Neural crest cell (in vitro differentiated cells): ENCODE measurements at places on chromosomes 3 and 15.
A peak's percentile ranks its signal among the peaks of the same experiment; 100 is the strongest.

- no peaks in the 10 kb centered on the region for H3K36me3 ChIP-seq
- H3K4me3 ChIP-seq: no peak overlapping the region
- no peak for DNase-seq
- H3K27ac ChIP-seq: peak overlapping the region; percentile 85
- no peaks in the 10 kb centered on the region for H3K27me3 ChIP-seq
- peaks cover 12% of the 10 kb centered on the region for H3K4me1 ChIP-seq
Measured at GRCh38 chr3:188439080-188439479, 285.1 kb downstream of the LPP start.

DNA sequence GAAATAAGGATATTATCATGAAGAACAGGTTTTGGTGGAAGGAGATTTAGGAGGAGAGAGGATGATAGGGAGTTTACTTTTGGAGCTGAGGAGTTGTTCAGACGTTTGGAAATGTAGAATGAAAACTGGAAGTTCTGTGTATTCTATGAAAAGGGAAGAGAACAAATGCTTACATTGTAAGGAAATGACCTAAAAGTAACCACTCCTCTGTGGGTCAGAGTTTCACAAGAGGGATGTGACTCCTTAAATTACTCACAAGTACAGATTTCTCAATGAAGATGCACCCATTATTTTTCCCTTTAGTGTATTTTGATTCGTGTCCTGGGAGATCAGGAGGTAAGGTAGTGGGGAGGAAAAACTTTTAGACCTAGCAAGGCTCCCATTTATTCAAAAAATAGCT is 4.0 kb downstream of the RNF13 start:
- H3K4me3 ChIP-seq: no peak overlapping the region
- peaks cover 6% of the 10 kb centered on the region for H3K36me3 ChIP-seq
- DNase-seq: no peak
- H3K4me1 ChIP-seq: peaks cover 44% of the 10 kb centered on the region
- H3K27me3 ChIP-seq: no peaks in the 10 kb centered on the region

DNA sequence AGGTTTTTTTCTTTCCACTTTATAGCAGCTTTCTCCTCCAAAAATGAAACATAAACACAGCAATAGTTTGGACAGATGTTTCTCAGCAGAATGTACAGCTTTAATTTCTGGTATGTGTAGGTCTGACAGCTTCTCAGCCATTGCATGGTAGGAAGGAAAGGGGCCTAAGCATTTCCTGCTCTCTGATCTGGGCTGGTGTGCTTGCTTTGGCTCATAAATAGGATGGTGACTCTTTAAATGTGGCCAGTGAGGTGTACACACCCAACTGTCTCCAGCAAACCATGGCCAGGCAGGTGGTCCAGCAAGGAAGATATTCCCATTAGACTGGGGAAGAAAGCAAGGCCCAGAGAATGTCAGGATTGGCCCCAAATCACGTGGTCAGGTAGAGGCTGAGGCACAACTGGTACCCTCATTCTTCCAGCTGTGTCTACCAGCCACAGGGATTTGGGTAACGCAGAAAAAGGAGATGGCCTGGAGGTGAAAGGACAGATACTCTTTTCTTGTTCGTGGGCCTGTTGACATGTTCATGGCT is 52.1 kb downstream of the ITGA11 start:
- H3K4me3 ChIP-seq: no peak overlapping the region
- peaks cover 18% of the 10 kb centered on the region for H3K4me1 ChIP-seq
- no peak overlapping the region for H3K27ac ChIP-seq
- H3K27me3 ChIP-seq: no peaks in the 10 kb centered on the region
- no peaks in the 10 kb centered on the region for H3K36me3 ChIP-seq
- DNase-seq: no peak

- no peak overlapping the region for H3K27ac ChIP-seq
- H3K4me3 ChIP-seq: no peak overlapping the region
- peaks cover 7% of the 10 kb centered on the region for H3K4me1 ChIP-seq
Measured at GRCh38 chr3:149473357-149474249, 894 bp upstream of the TM4SF4 start.

GRCh38 chr15:40366457-40367370 is 8.7 kb downstream of the DISP2 start:
- H3K27ac ChIP-seq: no peak overlapping the region
- no peak for DNase-seq
- no peaks in the 10 kb centered on the region for H3K36me3 ChIP-seq

GRCh38 chr15:38905632-38906031 is 341.0 kb upstream of the RASGRP1 start:
- DNase-seq: no peak
- H3K4me3 ChIP-seq: no peak overlapping the region
- H3K4me1 ChIP-seq: no peaks in the 10 kb centered on the region
- H3K27ac ChIP-seq: no peak overlapping the region

DNA sequence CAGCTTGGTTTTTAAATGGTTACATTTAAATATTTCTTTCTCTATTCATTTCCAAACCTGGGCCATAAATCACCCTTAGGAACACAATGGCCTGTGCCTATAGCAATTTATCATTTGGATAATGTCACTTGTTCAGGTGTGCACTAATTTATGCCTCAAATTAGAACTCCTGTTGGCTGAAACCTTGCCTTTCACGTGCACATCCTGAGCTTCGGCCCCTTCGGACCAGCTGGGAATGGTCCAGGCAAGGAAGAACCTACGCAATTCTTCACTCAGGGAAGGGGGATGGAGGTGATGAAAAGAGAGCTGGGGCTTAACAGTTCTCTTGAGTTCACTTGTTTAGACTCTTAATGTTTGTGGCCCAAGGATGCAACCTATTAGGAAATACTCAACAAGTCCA is 324.1 kb upstream of the ICE2 start:
- no peaks in the 10 kb centered on the region for H3K36me3 ChIP-seq
- no peak overlapping the region for H3K4me3 ChIP-seq

DNA sequence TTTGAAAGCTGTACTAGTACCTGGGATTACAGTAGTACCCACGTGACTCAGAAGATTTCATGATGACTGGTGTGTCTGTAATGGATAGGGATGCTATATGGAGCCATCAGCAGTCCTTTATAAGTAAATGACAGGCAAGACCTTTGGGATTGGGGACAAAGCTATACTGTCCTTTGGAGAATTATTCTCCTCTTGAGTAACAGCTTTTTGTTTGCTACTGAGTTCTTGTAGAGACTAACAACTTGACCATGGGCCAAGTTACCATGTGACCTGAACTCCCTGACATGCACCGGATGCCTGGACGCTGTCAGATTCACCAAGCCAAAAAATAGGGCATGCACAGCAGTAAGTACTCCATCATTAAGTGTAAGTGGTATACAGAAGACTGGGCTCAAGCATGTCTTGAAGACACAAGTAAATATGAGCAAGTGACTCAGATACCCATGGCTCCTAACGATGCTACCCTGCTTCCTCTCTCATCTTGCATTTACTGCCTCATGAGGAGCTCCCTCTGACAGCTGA is 12.9 kb downstream of the SEC11A start:
- no peak overlapping the region for H3K4me3 ChIP-seq
- no peaks in the 10 kb centered on the region for H3K27me3 ChIP-seq
- no peak for DNase-seq
- H3K36me3 ChIP-seq: peaks cover 2% of the 10 kb centered on the region
- peaks cover 4% of the 10 kb centered on the region for H3K4me1 ChIP-seq

GRCh38 chr3:127170814-127171213 is 22.1 kb upstream of the PRR23E start:
- H3K4me1 ChIP-seq: peaks cover 13% of the 10 kb centered on the region
- no peak overlapping the region for H3K4me3 ChIP-seq
- H3K36me3 ChIP-seq: no peaks in the 10 kb centered on the region

- H3K36me3 ChIP-seq: peaks cover 6% of the 10 kb centered on the region
- peaks cover 7% of the 10 kb centered on the region for H3K27me3 ChIP-seq
- peak; percentile 35 for DNase-seq
- H3K27ac ChIP-seq: peak overlapping the region; percentile 99
- peaks cover 29% of the 10 kb centered on the region for H3K4me1 ChIP-seq
Measured at GRCh38 chr3:57756528-57757401, 656 bp downstream of the SLMAP start.

GRCh38 chr3:126957776-126958637 is 24.9 kb upstream of the PLXNA1 start:
- H3K4me3 ChIP-seq: no peak overlapping the region
- H3K27ac ChIP-seq: no peak overlapping the region
- H3K27me3 ChIP-seq: no peaks in the 10 kb centered on the region
- H3K4me1 ChIP-seq: peaks cover 19% of the 10 kb centered on the region
- DNase-seq: no peak

- H3K4me3 ChIP-seq: no peak overlapping the region
- peaks cover 19% of the 10 kb centered on the region for H3K4me1 ChIP-seq
- peaks cover 6% of the 10 kb centered on the region for H3K36me3 ChIP-seq
- H3K27me3 ChIP-seq: no peaks in the 10 kb centered on the region
- no peak overlapping the region for H3K27ac ChIP-seq
Measured at GRCh38 chr3:11392014-11392859, 120.0 kb downstream of the ATG7 start.

- H3K36me3 ChIP-seq: no peaks in the 10 kb centered on the region
- peaks cover 30% of the 10 kb centered on the region for H3K27me3 ChIP-seq
- no peak overlapping the region for H3K27ac ChIP-seq
- H3K4me1 ChIP-seq: no peaks in the 10 kb centered on the region
- H3K4me3 ChIP-seq: no peak overlapping the region
- no peak for DNase-seq
Measured at GRCh38 chr3:158970006-158970405, 168.2 kb downstream of the MFSD1 start.

DNA sequence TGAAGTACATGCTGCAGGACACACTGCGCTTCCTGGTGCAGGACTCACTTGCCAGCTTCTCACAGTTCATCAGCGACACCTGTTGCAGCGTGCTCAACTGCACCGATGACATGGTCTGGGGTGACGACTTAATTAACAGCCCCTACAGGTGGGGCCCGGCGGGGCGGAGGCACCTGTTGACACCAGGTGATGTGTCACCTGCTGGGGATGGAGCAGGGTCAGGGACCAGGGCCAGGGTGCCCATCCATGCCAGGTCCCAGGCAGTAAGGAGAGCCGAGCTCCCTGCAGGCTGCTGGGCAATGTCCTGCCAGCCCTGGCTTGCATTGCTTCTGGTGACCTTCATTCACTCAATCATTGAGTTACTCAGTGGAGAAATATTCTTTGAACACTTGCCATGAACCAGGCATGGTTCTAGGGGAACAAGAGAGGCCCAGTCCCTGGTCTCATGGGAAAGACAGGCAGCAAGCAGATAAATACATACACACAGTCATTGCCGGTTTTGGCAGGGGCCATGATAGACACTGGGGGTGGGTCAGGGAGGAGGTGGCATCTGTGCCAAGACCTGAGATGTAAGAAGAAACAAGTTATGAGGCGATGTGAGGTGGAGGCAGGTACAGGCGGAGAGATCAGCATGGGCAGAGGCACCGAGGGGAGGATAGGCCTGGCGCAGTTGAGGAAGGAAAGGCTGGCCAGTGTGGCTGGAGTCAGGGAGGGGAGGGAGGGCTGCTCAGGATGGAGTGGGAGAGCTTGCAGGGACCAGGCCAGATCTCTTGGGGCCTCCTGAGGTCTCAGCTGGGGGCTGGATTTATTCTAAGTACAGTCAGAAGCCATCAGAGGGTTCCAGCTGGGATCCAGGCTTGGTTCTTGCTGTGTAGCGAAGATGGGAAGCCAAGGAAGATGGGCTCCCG is 30.8 kb downstream of the DNAH1 start:
- DNase-seq: no peak
- H3K27me3 ChIP-seq: no peaks in the 10 kb centered on the region
- no peaks in the 10 kb centered on the region for H3K4me1 ChIP-seq
- no peaks in the 10 kb centered on the region for H3K36me3 ChIP-seq

DNA sequence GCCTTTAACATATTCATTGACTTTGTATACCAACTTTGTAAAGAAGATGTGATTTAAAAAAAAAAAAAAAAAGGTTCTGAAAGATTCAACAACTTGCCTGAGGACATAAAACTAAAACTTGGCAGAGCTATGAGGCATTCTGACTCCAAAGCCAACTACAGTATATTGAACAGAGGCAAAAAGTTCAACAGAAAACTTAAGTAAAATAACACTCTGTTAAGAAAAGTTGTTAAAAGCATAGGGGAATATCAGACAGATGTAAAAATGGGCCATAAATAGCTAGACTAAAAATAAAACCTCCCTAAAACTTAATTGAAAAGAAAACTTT is 23.4 kb downstream of the GOLIM4 start:
- peaks cover 6% of the 10 kb centered on the region for H3K36me3 ChIP-seq
- H3K27ac ChIP-seq: no peak overlapping the region

DNA sequence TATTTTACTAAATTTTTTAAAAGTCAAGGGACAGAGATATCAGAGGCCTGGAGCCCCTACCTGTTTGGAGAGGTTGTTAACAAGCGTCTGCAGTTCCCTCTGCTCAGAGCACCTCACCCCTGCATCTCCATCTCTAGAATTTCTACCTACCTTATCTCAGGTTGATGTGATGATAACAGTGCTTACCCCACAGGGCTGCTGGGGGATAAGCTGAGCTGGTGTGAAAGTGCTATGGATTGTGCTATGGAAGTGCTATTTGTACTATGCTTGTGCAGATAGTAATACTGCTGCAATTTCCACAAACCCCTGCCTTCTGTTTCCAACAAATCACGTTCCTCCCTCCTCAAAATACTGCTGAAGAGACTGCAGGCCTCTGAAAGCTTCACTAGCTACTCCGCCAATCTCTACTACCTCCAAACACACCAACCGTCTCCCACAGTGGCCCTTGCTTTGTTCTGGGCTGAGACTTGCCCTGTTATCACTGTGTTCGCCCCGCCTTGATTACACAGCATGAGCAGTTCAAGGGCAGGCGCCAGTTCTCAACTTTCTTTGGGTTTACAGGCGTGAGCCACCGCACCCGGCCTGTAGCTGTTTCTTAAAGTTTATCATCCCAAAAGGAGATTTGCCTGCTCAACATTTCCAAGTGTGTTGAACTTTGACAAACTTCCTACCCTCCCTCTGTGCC is 28.4 kb upstream of the PARL start:
- DNase-seq: no peak
- H3K36me3 ChIP-seq: no peaks in the 10 kb centered on the region
- H3K4me1 ChIP-seq: no peaks in the 10 kb centered on the region
- H3K27me3 ChIP-seq: peaks cover 8% of the 10 kb centered on the region
- no peak overlapping the region for H3K27ac ChIP-seq

DNA sequence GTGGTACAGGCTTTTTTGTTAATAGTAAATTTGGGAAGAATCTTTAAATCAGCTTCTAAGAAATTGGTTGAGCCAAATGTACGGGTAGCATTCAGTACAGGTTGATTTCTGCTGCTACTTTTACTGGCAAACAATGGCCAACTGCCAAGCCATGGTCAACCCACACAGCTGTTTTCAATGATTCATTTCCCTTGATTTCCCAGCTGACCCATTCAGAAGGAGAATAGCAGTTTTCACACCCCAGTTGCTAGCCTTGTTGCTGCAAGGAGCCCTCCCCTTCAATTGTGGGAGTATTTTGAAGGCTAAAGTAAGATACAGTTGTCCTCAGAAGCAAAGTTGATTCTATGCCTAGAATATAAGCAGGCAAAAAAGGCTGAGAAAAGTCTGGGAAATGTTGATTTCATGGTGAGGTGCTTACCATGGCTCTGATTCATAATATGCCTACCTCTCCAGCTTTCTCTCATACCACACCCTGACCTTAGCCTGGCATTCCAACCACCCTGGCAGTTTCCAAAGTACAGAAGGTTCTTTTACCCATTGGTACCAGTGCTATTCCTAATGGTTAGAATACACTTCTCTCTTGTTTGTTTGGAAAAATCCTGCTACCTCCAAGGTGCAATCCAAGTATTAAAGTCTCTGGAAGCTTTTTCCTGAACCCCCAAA is 320.3 kb upstream of the TGFBR2 start:
- no peak for DNase-seq
- peaks cover 25% of the 10 kb centered on the region for H3K4me1 ChIP-seq
- H3K4me3 ChIP-seq: no peak overlapping the region
- no peaks in the 10 kb centered on the region for H3K27me3 ChIP-seq

- H3K4me3 ChIP-seq: no peak overlapping the region
- peaks cover 8% of the 10 kb centered on the region for H3K4me1 ChIP-seq
- no peak overlapping the region for H3K27ac ChIP-seq
- H3K36me3 ChIP-seq: peaks cover 21% of the 10 kb centered on the region
- H3K27me3 ChIP-seq: no peaks in the 10 kb centered on the region
- DNase-seq: no peak
Measured at GRCh38 chr15:43095243-43095642, 10.6 kb downstream of the UBR1 start.
